Progenitor cell of endocrine pancreas (in vitro differentiated cells): ENCODE measurements at places on chromosomes 2 and 18. TPM values are rescaled to one million over a fixed set of nuclear protein-coding genes. Genes with fewer than 3 reads are reported as not detected.

The CXCR1 gene
- not detected in 2 replicates for total RNA-seq

DNA sequence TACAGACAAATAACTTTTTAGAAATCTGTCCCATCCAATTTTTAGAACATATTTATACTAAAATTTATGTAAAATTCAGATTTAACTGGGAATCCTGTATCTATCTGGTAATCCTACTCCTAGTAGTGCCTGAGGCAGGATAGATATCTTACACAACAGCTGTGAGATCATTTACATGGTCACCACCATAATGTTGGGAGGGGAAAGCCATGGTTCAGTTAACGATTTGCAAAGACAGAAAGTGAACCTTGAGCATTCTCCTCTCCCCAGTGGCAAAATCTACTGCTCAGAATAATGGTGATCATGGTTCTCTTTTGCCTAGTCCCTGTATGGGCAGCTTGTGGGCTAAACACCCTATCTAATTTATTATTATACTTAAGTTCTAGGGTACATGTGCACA, 7.7 kb upstream of the TMEM247 start:
- no peak for DNase-seq

DNA sequence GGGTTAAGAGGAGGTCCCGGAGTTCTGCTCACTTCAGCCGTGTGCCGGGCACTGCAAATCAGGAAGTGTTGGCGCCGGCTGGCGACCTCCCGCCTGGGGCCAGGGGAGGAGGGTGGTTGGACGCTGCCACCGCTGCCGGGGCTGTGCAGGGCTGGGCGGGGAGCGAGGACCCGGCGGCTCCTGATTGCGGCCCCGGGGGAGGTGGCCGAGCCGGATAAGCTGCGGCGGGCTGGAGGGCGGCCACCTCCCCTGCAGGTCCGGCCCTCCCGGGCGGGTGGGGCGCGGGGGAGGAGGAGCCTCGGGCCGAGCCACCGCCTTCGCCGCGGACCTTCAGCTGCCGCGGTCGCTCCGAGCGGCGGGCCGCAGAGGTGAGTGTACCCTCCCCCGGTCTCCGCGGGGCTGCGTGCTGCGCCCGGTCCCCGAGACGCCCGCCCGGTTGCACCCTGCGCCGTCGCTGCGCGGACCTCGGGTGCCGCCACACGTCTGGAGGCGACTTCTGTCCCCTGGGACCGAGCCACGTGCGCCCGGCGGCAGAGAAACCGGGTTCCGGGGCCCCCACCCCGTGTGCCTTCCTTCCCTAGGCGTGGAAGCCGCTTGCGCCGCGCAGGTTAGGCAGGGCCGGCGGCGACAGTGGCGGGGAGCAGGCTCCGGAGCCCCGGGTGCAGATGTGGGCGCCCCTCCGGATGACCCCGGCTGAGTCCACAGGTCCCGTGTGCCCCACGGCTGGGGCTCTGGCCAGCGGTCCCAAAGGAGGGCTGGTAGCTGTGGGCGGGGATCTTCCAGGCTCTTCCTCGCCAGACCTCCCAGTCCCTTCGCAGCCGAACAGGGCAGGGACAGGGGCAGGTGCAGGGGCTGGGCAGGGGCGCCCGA, at the start of gene STEAP3:
STEAP3 (plus strand) TSS at position 314 of the 870 bp plus-strand sequence. CDS start 7,179 bp downstream, outside the sequence.
- DNase-seq: peak; percentile 72

- DNase-seq: no peak
Observed at GRCh38 chr2:52698408-52698807, 1069.2 kb upstream of the CHAC2 start.
